NCI-H1417 treated with DMSO at 0.1 percent for 48 hours (cell line): ENCODE measurements at places on chromosomes 7 and 10.

GRCh38 chr7:2094454-2095045 lies 138.2 kb downstream of the MAD1L1 start:
- no peak for DNase-seq

DNA sequence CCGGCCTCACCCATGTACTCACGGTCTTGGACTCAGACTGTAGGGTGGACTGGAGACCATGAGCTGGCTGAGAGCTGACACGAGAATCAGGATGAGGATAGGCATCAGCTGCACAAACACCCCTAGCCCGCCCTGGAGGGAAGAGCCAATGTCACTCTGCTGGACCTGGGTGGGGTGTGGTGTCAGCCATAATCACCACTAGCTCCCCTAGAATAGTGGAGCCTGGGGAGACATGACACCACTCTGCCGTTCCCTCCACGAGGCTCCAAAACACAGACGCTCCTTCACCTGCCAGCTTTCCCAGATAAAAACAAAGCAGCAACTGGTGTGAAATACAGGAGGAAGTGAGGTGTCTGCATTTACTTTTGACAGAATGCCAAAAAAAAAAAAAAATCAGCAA lies 16.5 kb downstream of the DNAJB12 start:
- no peak for DNase-seq

- DNase-seq: no peak
Measured at GRCh38 chr10:84225427-84226173, at the start of gene LRIT2. LRIT2 (minus strand) TSS chr10:84225544; CDS start chr10:84225520, 24 bp downstream.

GRCh38 chr10:33279276-33279675 lies 55.2 kb downstream of the NRP1 start:
- no peak for DNase-seq

GRCh38 chr7:140674899-140675701 lies 2.4 kb downstream of the ADCK2 start:
- DNase-seq: no peak

DNA sequence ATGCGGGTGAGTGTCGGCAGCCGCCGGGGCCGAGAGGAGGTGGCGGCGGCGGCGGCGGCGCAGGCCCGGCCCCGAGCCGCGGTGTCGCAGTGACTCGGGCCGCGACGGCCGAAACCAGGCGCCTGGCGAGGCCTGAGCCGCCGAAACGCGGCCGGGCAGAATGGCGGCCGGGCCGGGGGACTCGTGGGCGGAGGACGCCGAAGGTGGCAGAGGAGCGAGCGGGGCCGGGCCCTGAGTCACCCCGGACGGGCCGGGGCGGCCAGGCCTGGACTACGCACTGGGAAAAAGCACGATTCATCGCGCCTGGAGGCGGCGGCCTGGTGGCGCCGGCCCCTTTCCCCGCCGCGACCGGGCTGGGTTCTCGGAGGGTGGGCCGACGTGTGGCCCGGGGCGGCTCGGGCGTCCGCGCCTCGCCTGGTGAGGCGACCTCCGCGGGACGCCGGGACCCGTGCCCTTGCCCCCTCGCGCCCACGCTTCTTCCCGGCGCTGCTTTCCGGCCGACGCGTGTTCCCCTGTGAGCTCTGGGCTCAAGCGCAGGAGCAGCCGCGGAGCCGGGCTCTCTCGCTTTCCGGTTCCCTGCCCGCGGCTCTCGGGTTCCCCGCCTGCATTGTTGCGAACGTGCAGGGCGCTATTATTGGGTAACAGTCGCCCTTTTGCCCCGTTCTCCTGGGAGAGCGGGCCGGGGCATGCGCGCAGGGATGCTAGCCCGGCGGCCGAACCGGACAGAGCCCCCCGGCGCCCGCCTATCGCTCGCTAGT lies 500 bp downstream of the CUL1 start:
- DNase-seq: no peak

GRCh38 chr7:31123726-31124125 lies 71.6 kb downstream of the ADCYAP1R1 start:
- DNase-seq: no peak

DNA sequence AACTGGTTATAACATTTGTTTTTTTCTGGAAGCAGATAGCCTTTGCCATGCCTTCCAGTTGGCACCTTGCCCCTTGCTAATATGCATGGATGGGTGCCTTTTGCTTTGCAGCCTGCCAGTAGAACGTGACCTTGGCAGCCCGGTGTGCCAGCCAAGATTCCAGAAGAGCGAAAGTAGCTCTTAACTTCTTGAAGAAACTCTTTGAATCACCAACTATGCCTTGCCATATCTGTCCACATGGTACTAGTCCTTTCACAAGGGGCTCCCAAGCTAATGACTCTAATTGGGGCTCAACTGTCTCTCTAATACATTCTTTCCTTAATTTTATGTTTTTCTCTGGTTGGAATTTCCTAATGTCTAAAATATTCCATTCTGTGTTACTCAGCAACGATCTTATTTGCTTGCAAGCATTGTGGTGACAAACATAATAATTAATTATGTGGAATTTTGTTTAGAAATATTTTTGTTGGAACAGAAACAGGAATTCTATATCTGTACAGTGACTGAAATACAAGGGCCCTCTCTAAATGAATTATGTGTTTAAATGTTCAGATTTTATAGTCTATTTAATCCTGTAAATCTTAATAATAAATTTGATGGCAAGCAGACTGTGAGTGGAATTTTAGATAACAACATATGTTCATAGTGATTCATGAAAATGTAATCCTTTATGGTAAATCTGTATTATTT lies 45.8 kb downstream of the HDAC9 start:
- DNase-seq: no peak

DNA sequence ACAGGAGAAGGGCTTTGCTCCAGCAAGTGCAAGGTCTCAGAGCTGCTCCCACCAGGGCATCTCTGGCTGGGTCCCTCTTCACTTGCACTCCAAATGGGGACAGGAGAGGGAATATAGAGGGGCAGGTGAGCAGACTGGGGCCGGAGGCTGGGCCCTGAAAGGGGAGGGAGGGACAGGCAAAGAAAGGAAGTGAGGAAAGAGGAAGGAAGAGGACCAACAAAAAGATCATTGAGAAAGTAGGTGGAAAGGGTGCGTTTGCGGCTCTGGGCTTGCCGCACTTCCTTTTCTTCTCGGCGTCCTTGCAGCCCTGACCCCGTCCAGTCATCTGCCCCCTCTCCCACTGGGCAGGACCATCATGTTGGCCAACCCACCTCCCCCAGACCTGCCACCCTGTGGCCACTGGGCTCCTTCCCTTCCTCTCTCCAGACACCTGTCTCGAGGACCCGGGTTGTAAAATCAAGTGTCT lies 14.0 kb downstream of the ITPRIP start:
- no peak for DNase-seq

GRCh38 chr10:124129471-124129870 lies 36.1 kb upstream of the CHST15 start:
- DNase-seq: no peak

GRCh38 chr10:11112718-11113117 lies 95.0 kb downstream of the CELF2 start:
- no peak for DNase-seq

GRCh38 chr10:131178521-131179331 lies 132.8 kb downstream of the TCERG1L start:
- no peak for DNase-seq

GRCh38 chr7:45191396-45191795 lies 33.8 kb downstream of the RAMP3 start:
- no peak for DNase-seq

DNA sequence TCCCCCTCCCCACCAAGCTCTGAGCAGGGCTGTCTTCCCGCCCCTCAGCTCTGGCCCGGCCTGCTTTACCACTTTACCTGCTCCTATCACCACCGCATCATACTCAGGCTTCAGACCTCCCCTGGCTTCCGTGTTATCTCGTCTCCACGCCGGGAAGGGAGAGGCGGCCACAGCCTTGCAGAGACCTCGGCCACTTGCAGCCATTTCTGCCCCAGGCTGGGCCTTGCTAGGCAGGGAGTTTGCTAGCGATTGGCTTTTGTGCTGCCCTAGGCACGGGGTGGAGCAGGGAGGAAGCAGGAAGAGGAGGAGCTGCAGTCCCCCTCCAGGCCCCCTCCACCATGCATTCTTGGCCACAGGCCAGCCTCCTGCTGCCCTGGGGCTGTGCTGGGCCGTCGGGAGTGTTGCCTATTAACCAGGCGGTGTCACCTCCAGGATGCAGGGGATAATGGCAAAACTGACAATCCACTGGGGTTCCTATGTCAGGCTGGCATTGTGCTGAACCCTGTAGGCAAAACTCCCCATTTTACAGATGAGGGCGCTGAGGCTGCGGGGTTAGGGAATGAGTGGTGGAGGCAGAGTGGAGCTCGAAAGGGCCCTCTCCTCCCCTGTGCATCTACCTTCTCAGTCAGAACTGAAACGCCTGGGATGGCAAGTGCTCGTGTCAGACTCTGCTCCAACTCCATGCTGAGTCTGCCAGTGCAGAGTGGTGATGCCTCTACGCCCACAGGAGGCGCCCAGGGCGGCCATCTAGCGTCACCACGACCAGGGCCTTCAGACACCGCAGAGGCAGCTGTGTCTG lies at the start of gene PYROXD2:
Gene PYROXD2 (minus strand): TSS at position 251 of the 799 bp plus-strand sequence. CDS start 47 bp downstream, at position 204.
- DNase-seq: peak; percentile 21

DNA sequence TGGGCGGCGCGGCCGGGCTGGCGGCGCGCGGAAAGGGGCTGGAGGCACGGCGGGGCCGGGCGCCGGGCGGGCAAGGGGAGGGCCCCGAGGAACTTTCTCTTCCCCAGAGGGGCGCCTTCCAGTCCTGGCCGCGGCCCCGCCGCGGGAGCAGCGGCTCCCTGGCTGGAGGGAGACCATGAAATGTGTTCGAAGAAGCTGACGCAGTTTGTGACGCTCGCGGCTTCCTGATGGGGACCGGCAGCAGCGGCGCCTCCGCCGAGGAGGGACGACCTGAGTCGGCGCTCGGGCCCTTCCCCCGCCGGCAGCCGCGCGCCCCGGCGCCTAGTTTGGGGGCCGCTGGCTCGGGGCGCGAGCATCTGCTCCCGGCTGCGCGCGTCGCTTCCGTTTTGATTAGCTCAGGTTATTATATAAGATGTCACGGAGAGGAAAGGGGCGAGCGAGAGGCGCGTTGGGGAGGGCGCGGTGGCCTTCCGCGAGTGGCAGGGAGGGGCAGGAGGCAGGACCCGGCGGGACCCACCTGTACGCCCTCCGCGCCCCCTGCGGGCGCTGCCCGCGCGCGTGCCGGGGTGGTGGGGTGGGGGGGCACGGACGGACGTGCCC lies 57.1 kb upstream of the PCGF5 start:
- DNase-seq: no peak
